ENCODE measurements at places on chromosomes 2 and 18.

- DNase-seq = no peak
Measured at GRCh38 chr2:225531559-225531958, 132.0 kb downstream of the NYAP2 start.

- no peak for DNase-seq
Measured at GRCh38 chr2:75077909-75078308, 119.5 kb downstream of the POLE4 start.

DNA sequence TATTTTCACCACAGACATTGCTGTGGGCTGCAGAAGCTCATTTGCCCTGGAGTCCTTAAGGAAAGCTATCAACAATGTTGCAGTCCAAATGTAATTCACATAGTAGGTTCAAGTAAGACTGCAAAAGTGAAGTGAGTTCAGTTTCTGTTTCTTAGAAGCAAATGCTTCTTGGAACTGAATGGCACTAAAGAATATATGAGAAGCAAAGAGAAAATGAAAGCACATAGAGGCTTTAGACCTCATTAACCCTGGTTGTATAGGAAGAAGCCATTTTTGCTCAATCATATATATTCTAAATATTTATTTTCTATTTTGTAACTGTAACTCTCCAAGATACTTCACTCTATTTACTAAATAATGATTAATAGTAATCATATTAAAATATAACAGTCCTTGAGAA is 292.0 kb downstream of the ZNF804A start:
- DNase-seq = no peak

GRCh38 chr2:218071218-218071937 is 2.3 kb downstream of the RUFY4 start:
- DNase-seq = no peak

DNA sequence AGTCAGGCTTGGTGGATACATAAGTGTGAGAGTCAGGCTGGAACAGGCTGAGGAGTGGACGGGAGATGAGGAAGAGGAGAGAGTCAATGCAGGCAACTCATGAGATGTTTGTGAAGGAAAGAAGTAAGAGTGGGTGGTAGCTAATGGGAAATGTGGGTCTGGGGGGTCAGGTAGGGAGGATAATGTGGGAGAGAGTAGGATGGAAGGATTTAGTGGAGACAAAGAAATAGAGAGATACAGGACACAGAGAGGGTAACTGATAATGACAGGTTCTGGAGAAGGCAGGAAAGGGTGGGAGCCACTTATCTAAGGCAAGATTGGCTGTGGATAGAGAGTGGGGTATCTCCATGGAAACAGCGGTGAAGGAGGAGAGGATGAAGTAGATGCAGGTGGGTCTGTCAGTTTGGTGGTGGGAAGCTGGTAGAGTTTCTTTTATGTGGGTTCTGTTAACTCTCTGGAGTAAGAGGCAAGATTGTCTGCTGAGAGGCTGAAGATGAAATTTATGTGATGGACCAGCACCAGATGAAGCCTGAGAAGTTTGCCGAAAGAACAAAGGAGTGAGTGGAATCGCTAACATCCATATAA is 190.6 kb upstream of the SPRED2 start:
- DNase-seq = no peak

DNA sequence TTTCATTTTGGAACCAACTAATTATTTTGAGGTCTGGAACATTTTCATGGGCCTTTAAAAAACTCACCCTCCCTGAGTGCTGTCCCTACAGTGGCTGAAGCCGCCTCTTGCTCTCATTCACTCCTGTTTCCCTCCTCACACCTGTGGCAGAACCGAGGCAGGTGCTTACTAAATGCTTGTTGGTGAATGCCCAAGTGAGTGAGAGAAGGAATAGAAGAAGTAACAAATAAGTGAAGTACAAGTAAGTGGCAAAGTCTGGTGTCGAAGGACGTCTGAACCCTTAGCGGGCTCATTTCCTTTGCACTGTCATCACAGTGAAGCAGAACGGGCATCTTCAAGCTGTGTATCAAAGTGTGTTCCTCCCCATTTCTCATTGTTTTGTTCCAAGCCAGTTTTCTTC is 135.2 kb downstream of the RHBDD1 start:
- no peak for DNase-seq

DNA sequence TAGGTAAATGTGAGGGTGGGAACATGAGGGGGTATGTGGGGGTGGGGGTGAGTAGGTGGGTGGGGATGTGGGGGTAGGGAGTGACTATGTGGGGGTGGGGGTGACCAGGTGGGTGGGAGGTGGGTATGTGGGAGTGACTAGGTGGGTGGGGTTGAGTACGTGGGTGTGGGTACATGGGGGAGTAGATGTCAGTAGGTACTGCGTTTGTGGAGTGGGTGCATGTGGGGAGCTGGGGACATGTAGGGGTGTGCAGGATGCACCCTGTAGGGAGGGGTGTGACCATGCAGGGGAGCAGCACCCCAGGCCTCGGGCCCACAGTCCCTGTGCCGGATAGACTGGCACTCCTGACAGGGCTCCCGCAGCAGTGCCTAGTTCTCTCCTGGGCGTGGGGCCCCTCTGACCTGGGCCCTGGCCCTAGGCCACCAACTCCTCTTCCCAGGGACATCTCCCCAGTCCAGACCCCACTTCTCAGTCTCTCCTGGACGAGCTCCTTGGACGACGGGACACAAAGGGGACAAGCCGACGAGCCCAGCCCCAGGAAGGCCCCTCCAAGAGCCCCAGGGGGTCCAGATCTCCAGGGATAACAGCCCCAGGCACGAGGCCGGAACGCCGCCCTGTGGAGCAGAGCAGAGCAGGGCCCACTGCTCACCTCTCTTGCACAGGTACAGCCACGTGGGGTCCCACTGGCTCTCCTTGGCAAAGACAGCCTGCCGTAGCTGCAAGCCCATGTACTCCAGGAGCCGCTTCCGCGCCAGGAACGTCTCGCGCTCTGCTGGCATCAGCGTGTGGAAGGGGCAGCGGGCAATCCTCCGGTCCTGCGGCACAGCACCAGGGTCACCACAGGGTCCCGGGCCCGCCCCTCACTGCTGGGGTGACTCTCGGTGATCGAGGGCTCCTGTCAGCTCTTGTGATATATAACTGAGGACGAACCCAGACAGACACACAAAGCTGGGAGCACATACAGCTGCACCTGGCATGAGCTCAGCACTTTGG is 58.2 kb downstream of the ANKMY1 start:
- DNase-seq = no peak

All from activated CD4-positive, CD25-positive, alpha-beta regulatory T cell (primary cell).